ENCODE measurements at places on chromosomes 5 and 9. TPM values are rescaled to one million over a fixed set of nuclear protein-coding genes. Genes with fewer than 3 reads are reported as not detected.

DNA sequence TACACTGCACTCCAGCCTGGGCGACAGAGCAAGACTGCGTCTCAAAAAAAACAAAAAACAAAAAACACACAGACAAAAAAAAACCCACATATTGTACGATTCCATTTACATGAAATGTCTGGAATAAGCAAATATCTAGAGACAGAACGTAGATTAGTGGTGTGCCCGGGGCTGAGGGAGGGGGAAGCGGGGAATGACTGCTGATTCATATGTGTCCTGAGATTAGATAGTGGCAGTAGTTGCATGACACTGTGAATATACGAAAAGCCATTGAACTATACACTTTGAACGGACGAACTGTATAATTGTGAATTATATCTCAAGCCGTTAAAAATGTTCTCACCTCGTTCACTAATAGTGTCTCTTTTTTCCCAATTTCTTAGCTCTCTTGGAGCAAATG is 23.9 kb downstream of the FGF1 start:
- DNase-seq, result no peak

Gene PCDHA10
- 0.01 TPM for polyA plus RNA-seq

- no peak for DNase-seq
Measured at GRCh38 chr9:114155995-114156656, 789 bp downstream of the COL27A1 start.

Gene ADAMTSL2
- not detected for polyA plus RNA-seq

GRCh38 chr5:137441476-137441875 is 57.6 kb downstream of the SPOCK1 start:
- no peak for DNase-seq

Gene HK3
- polyA plus RNA-seq, result 0.17 TPM

DNA sequence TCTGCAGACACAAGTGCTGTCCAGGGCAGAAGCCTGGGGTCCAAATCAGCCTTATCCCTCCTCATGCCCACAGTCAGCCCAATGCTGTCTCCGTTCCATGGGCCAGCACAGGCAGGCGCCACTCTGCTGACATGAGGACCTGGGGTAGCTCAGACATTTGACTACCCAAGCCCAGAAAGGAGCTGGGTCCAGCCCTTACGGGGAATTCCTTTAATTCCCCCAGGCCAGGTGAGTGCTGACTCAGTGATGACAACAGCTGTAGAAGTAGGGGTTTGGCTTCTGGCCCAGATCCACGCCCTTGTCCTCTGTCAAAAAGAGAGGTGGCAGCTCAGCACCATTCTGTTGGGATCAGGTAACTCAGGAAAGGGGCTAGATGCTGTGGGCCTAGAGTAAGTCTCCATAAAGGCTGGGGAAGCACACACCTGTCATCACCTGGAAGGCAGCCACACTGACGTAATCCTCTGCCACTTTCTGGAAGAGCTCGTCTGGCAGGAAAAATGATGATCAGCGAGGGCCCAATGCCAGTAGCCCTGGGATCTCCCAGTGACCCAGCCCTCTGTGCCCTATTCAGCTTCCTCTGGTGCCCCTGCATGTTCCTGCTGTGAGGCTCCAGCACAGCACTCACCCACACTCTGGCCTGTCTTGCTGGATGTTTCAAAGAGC is 1.9 kb downstream of the RAB24 start:
- no peak for DNase-seq

Gene GPX8
- 55.7 TPM for polyA plus RNA-seq

- DNase-seq, result no peak
Measured at GRCh38 chr9:136821826-136822544, 14.2 kb downstream of the RABL6 start.

Gene EGFLAM
- not detected for polyA plus RNA-seq

GRCh38 chr9:131734165-131734610 is 5.7 kb downstream of the RAPGEF1 start:
- no peak for DNase-seq

- DNase-seq, result no peak
Measured at GRCh38 chr5:171957591-171958251, 48.7 kb downstream of the FBXW11 start.

GRCh38 chr9:71106992-71107391 is 14.4 kb downstream of the TRPM3 start:
- DNase-seq, result no peak

DNA sequence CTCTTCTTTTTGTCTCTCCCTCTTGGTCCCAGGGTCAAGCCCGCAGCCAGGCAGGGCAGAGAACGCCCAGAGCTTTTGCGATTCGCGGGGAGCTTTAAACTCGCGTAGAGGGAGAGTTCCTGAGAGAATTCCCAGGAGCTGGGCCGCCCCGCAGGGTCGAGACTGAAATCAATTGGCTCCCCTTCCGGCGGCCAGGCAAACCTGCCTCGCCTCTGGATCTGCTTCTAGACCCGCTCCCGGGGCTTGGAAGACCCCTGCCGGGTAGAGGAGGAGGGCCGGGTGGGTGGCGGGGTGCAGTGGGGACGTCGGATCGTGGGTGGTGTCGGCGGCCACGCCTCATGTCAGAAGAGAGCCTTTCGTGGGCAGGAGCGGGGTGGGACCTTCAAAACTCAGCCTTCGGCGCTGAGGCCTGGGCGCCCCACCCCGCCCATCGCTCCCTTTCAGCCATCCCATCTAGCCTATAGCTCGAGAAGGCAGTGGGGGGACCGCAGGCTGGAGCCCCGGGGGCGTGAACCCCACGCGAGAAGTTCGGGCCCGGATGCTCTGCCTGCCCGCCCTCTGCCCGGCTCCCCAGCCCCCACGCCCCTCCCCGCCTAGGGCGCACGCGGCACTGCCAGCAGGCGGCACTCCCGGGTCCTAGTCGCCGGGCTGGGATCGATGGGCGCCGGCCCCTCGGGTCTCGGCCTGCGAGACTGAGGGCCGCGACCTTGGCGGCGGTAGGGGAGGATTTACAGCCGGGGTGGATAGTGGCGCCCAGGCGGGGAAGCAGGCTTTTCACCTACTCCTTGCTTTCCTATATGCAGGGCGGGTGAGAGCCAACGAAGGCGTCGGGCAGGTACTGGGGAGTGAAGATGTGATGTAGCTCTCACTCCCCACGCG is 6.1 kb downstream of the PRDM6 start:
- no peak for DNase-seq

DNA sequence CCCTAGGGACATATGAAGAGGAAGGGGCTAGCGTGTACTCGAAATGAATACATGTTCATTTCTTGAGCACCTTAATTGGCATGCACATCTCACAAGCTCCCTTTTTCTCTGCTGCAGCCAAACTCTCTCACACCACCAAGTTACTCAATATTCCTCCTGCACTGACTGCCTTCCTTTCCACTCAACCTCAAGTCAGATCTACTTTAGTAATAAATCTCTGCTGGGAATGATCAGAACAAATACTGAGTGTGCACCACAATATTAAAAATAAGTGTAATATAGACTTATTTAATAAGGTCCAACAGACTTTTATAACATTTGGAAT is 995.8 kb upstream of the WWC1 start:
- DNase-seq, result no peak

GRCh38 chr9:120916991-120917880 is 9.4 kb downstream of the TRAF1 start:
- DNase-seq, result no peak

GRCh38 chr9:708551-709432 is 132.7 kb upstream of the DMRT1 start:
- DNase-seq, result no peak

Gene PAEP
- polyA plus RNA-seq, result not detected

Gene PCDHGA4
- 0.10 TPM for polyA plus RNA-seq

GRCh38 chr5:181246276-181247049 is 2.8 kb upstream of the RACK1 start:
- DNase-seq, result peak; percentile 88

- DNase-seq, result no peak
Measured at GRCh38 chr5:159536646-159537045, 206.4 kb upstream of the IL12B start.

- no peak for DNase-seq
Measured at GRCh38 chr5:142938266-142938880, 168.2 kb downstream of the ARHGAP26 start.

GRCh38 chr9:125464591-125465385 is 203.2 kb downstream of the GAPVD1 start:
- no peak for DNase-seq

DNA sequence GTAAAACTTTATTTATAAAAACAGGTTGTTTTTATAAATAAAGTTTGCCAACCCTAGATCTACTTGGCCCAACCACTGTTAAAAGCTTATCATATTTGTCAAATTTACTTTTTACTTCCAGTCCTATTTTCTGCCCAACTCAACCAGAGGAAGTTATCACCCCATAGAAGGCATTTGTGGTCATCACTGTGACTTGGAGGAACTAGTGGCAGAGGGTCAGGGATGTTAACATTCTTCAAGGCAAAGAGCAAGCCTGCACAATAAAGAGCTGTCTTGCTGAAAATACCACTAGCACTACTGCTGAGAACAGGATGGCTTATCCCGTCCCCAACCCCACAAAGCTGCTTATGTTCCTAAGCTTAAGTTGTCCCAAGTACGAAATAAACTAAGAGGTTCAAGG is 22.3 kb downstream of the TTC33 start:
- DNase-seq, result no peak

- no peak for DNase-seq
Measured at GRCh38 chr5:11941566-11941965, 37.3 kb upstream of the CTNND2 start.

DNA sequence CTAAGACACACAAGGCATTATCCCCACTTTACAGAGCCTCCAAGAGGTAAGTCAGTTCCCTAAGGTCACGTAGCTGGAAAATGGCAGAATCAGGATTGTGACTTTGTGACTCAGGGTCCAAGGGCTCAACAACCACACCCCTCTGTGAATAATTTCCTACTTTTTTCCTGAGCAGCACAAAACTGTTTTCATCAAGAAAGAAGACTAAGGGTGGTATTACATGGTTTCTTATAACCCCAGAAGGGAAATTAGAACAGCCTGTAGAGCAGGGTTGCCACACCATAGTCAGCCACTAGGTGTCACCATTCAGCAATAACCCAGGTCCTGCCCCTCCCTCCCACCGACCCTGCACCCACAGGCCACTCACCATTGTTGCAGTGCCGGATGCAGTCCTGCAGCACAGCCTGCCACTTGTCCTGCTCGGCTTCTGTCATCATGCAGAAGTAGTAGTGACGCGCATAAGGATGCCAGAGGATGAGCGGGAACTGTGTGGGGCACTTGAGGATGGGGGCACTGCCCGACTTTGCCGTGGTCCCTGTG is 72.1 kb downstream of the LRSAM1 start:
- peak; percentile 75 for DNase-seq

Gene BARHL1
- polyA plus RNA-seq, result not detected

DNA sequence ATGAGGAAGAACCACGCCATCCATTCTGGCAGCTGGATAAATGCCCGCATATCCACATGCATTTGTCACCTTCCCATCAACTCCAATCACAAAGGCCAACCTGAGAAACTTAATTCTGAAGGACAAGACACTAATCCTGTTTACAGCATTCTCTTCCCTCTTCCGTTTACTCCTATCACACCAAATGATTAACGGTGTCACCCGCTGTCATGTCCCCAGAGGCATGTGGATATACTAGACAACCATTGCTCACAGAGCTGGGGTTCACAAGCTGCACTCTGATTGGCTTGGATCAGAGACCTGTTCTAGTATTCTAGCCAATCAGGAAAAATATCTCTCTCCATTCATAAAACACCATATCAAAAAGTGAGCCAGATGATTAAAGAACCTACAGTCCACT is 3.6 kb downstream of the MACROH2A1 start:
- no peak for DNase-seq

Gene SLC6A19
- 0.01 TPM for polyA plus RNA-seq

Gene TAF11L14
- polyA plus RNA-seq, result not detected

Gene NEUROG1
- polyA plus RNA-seq, result not detected

Gene CAMK4
- polyA plus RNA-seq, result not detected

DNA sequence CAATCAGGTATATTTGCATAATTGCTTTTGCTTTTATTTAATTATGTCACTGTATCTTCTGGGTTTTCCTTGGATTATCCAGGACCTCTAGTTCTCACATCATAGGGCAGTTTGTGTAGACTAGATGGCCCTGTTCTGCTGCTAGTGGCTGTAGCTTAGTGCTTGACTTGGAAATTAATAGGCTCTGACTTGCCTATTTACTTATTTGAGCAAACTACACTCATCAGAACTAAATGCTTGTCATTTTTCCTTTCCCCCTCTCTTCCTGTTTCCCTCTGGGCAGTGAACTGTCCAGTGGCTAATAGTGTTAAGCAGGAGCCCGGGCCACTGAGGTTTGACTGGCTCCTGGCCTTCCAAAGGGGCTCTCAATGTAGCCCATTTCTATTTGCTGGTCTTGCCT is 135.7 kb downstream of the MAN2A1 start:
- peak; percentile 23 for DNase-seq

- no peak for DNase-seq
Measured at GRCh38 chr5:136639616-136640015, 274.3 kb upstream of the TRPC7 start.

GRCh38 chr9:6925836-6926235 is 168.1 kb downstream of the KDM4C start:
- DNase-seq, result no peak

Gene NREP
- polyA plus RNA-seq, result 6.3 TPM

- no peak for DNase-seq
Measured at GRCh38 chr5:116652903-116653302, 78.3 kb upstream of the SEMA6A start.

- no peak for DNase-seq
Measured at GRCh38 chr5:179378116-179378440, 32.8 kb upstream of the ADAMTS2 start.

DNA sequence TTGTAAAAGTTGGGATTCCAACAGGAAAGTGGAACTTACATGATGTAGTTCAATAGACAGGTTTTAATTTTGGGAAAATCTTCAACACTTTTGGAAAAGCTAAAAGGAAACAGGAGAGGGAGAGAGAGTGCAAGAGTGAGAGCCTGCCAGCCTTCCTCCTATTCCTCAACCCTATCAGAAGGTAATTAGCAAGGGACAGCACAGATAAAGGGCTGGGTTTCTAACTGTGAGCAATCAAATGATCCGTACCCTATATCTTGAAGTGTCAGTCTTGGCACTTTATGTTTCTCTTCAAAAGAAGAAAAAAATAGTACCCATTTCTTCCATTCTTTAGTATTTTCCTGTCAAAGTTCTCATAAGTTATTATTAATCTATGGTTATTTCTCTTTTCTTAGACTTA is 79.4 kb downstream of the FER start:
- DNase-seq, result no peak

GRCh38 chr5:94577466-94578245 is 40.7 kb downstream of the KIAA0825 start:
- DNase-seq, result no peak

GRCh38 chr5:133295520-133295919 is 243.7 kb downstream of the HSPA4 start:
- no peak for DNase-seq

- no peak for DNase-seq
Measured at GRCh38 chr5:31894141-31894540, 255.2 kb downstream of the PDZD2 start.

Data from A549 (cell line).